Activated CD4-positive, alpha-beta T cell treated with anti-CD3 and anti-CD28 coated beads, Interleukin-2, amount 50 U/mL, for 16 hours (primary cell): ENCODE measurements at places on chromosomes 2 and 18.

DNA sequence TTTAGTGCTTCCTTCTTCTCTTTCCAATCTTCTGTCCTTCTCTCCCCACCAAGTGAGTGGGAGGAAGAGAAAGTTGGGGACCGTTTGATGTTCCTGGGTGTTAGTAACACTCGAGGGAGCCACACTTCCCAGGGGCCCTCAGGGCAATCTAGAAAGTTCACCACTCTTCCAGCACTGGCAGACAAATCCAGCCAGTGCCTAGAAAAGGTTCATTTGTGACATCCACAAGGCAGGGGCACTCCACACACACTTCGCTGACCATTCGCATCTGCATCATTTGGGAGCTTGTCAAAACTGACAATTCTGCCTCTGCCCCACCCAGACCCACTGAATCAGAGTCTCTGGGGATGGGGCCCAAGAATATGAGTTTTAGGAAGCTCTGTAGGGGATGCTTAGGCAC lies 86.8 kb upstream of the ST3GAL5 start:
- DNase-seq = no peak

- DNase-seq = peak; percentile 19
These were observed 8.5 kb downstream of the ESPNL start for GRCh38 chr2:238108423-238109183.

GRCh38 chr18:13300029-13300428 lies 81.5 kb downstream of the LDLRAD4 start:
- DNase-seq = no peak

DNA sequence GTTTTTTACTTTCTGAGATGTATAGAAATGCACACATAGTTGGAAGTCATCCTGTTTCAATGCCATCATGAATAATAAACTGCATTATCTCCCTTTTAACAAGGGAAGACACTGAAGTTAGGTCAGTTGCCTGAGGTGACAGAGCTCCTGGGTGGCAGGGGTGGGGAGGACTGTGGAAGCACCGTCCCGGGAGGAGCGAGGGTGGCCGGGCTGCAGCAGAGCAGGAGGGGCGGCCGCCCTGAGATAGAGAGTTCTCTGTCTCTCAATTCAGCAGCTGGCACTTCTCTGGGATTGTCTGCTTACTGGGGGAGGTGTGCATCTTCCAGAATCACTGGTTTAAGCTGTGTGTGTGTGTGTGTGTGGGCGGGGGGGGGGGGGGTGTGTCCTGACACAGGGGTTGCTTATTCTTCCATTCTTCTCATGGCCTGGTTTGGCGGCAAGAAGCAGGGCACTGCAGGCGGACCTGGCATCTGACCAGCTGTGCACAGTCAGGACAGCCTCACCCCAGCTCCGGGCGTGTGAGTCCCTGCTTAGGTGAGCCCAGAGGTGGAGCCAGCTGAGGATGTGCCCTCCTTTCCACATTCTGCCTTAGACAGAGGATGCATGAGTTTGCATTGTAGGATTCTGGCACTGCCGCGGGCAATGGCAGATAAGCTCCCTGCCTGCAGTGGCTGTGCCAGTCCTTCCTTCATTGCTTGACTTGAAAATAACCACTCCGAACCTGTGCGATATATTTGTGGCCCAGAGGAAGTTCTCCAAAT lies 40.4 kb downstream of the VWA3B start:
- no peak for DNase-seq

- DNase-seq = peak; percentile 54
These were observed 36.8 kb upstream of the LCLAT1 start for GRCh38 chr2:30410217-30410616.

DNA sequence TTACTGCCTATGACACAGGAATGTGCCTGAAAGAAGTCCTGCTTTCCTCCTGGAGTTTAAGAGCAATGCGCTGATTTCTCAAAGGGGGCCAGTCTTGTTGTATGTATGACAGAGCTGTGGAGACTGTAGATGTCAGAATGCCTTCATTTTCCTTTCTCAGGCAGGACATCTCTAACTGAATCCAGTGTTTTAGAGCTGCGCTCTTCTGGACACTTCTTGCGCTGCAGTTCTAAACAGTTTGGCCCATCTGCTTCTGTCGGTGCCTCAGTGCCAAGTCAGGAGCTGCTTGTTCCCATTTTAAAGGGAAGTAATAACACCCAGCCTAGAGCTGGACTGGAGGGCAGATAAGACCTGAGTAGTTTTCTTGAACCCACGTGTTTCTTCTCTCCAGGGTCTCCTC lies 91.4 kb downstream of the ESCO1 start:
- no peak for DNase-seq

GRCh38 chr18:4391859-4392258 lies 63.2 kb downstream of the DLGAP1 start:
- DNase-seq = no peak

- no peak for DNase-seq
These were observed 54.7 kb downstream of the CMPK2 start for GRCh38 chr2:6810961-6811360.
